ENCODE measurements at places on chromosomes 12 and 14.

DNA sequence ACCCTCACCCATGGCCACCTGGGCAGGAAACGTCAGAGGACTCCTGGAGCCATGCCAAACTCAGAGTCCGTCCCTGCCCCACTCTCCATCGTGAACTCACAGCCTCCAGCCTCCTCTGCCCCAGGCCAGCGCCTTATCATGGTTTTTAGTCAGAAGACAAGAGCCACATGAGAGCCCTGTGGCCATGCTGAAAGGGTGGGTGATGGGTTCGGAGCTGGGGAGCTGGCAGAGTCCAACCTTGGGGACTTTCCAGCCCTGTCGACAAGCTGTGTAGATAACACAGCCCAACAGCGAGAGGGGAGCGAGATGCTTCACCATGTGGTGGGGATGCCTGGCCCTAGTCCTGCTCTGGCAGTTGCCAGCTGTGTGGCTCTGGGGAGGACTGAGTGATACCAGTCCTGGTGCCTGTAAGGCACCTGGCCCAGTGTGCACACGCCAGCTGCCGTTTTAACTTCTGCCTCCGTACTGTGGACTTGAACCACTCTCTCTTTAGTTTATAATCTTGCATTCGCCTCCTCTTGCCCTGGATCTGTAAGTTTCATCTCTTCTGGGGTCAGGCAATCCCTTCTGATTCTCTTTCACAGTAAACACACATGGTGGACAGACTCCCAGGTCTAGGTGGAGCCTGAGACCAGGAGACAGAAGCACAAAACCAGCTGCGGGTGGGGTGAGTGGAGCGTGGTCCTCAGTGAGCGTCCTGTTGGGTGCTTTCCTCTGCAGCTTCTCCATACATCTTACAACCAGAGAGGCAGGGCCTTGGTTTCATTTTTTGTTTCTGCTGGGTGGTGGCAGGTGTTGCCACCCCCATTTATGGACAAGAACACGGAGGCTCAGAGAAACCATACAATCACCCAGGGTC lies 55.3 kb downstream of the RIN3 start:
- no peak for DNase-seq

GRCh38 chr12:124497658-124498057 lies 69.8 kb downstream of the NCOR2 start:
- DNase-seq = no peak

- DNase-seq = no peak
These were observed 4.5 kb downstream of the NOVA1 start for GRCh38 chr14:26593357-26593756.

DNA sequence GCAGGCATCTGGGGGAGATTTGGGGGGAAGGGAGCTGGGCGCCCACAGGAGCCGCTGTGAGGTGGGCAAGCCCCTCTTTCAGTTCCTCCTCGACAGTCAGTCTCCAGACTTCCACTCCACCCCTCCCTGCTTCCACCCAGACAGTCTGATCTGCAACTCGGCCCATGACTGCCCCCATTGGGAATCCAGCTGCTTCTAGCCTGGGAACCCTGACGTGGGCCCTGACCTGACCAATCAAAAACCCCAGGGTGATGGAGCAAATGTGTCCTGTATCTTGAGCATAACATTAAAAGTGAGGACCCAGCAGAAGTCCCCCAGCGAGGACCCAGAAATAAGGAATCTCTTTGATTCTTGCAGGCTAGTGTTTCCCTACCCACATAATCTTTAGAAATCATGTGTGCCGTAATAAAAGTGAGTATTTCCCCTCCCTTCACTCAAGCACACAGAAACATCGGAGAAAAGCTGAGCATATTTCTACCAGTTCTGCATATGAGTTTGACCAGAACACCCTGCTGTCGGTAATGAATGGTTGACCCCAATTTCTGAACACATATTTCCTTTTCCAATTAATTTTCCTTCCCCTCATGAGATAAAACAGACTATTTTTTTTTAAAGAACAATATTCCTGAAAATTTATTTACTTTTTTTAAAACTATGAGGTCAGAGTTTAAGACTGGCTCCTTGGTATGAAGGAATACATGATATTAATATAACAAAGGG lies 6.4 kb downstream of the SSH1 start:
- no peak for DNase-seq

Measured in glomerular endothelial cell (primary cell).